ENCODE measurements at places on chromosomes 16 and 17.

GRCh38 chr16:79874391-79874790 lies 273.9 kb upstream of the MAF start:
- no peak for DNase-seq

- peak; percentile 25 for DNase-seq
Observed at GRCh38 chr17:8237175-8237574, 10.7 kb downstream of the CTC1 start.

- no peak for DNase-seq
Observed at GRCh38 chr16:30842971-30843370, 50.9 kb downstream of the BCL7C start.

GRCh38 chr16:50114357-50115129 lies 38.6 kb upstream of the TENT4B start:
- no peak for DNase-seq

DNA sequence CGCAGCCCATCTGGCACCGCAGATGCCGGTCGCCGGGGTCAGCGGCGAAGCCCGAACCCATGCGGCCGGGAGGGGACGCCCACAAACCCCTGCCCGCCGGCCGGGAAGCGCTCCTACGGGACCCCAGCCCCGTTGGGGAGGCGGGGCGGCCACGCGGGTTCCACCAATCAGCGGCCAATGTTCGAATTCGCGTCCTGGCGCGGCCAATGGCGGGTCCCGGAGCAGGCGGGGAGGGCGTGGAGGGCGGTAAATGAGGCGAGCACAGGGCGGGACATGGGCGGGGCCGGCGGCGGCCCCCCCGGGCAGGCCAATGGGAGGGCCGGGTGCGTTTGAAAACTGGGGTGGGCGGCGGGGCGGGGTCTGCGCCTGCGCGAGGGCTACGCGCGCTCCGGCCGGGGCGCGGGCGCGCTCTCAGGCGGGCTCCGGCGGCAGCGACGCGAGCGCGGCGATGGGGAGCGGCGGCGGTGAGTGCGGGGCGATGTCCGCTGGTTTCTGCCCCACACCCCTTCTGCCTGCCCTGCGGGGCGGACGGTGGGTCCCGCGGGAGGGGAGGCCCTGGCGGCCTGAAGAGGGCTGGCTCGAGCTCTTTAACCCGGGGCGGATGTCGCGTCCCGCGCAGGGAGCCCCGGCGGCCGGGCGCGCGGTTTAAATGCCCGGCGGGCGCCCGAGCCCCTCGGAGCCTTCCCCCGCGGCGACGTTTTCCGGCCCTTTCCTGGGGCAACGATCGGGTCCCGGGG lies at the start of gene CCNF:
TSS of gene CCNF (plus strand) at position 414 of the 737 bp plus-strand sequence. CDS start at position 449, 35 bp downstream.
- peak; percentile 84 for DNase-seq

- DNase-seq = no peak
Observed at GRCh38 chr17:61337290-61337689, 62.4 kb upstream of the TBX2 start.

Measured in NCI-H187 treated with DMSO at 0.1 percent for 48 hours (cell line).